Right renal cortex interstitium (tissue), 3 donors: ENCODE measurements at places on chromosomes 7 and 10. TPM values are rescaled to one million over a fixed set of nuclear protein-coding genes. Genes with fewer than 3 reads are reported as not detected.

Gene TFEC
- polyA plus RNA-seq = 31.1 TPM

Gene TAS2R3
- 0.51 TPM for polyA plus RNA-seq

Gene ELN
- polyA plus RNA-seq = 58.1 TPM

Gene TMEM139
- polyA plus RNA-seq = 70.4 TPM

Gene PON1
- 1.2 TPM for polyA plus RNA-seq

Gene GIMAP6
- 16.6 TPM for polyA plus RNA-seq

Gene ASZ1
- not detected for polyA plus RNA-seq

Gene DDC
- 101 TPM for polyA plus RNA-seq

Gene IFIT1B
- 0.11 TPM for polyA plus RNA-seq

Gene ANXA8L1
- 0.11 TPM for polyA plus RNA-seq

Gene MKI67
- polyA plus RNA-seq = 58.4 TPM

Gene TACC2
- polyA plus RNA-seq = 45.2 TPM

Gene GIMAP8
- 11.3 TPM for polyA plus RNA-seq

Gene HOXA5
- 73.7 TPM for polyA plus RNA-seq

Gene DPY19L1
- polyA plus RNA-seq = 31.6 TPM

Gene STYXL1
- polyA plus RNA-seq = 42.8 TPM

Gene AMZ1
- polyA plus RNA-seq = 0.29 TPM

Gene AGR2
- polyA plus RNA-seq = 75.7 TPM

Gene CDK1
- polyA plus RNA-seq = 78.7 TPM

Gene LIPF
- polyA plus RNA-seq = 0.18 TPM

Gene SH2D4B
- 0.12 TPM for polyA plus RNA-seq

Gene ADCYAP1R1
- polyA plus RNA-seq = 0.69 TPM

Gene CTTNBP2
- polyA plus RNA-seq = 33.5 TPM

Gene PODXL
- 790 TPM for polyA plus RNA-seq

Gene PRLHR
- polyA plus RNA-seq = not detected

Gene GIMAP2
- 10.1 TPM for polyA plus RNA-seq

Gene ZNF487
- polyA plus RNA-seq = 11.9 TPM

Gene HOXA4
- 22.5 TPM for polyA plus RNA-seq

Gene PLAC9
- polyA plus RNA-seq = 9.8 TPM

Gene KIAA1217
- 74.2 TPM for polyA plus RNA-seq

Gene GNB2
- 210 TPM for polyA plus RNA-seq

Gene HOXA3
- polyA plus RNA-seq = 32.8 TPM
